ENCODE measurements at places on chromosomes 3 and 15.

- DNase-seq: no peak
These were observed 27.6 kb downstream of the SUCNR1 start for GRCh38 chr3:151900884-151901643.

DNA sequence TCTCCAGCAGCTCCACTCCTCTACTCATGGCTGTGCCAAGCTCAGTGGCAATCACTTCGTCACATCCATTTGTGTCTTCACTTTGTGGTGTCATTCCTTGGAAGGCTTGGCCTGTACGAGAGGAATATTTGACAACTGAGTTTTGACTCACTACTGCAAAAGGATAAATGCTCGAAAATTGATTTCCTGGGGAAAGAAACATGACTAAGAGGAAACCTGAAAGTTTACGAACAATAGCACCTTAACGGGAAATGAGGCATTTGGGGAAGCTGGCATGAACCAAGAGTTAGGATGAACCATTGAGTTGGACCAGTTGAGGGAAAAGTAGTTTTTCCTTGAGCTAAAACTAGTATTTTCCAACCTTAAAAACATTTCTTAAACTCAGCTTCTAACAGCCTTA, 74.2 kb upstream of the ABHD17C start:
- no peak for DNase-seq

- DNase-seq: no peak
These were observed 184.9 kb upstream of the LPP start for GRCh38 chr3:187968883-187969580.

GRCh38 chr3:123388042-123388441, 60.8 kb downstream of the ADCY5 start:
- no peak for DNase-seq

DNA sequence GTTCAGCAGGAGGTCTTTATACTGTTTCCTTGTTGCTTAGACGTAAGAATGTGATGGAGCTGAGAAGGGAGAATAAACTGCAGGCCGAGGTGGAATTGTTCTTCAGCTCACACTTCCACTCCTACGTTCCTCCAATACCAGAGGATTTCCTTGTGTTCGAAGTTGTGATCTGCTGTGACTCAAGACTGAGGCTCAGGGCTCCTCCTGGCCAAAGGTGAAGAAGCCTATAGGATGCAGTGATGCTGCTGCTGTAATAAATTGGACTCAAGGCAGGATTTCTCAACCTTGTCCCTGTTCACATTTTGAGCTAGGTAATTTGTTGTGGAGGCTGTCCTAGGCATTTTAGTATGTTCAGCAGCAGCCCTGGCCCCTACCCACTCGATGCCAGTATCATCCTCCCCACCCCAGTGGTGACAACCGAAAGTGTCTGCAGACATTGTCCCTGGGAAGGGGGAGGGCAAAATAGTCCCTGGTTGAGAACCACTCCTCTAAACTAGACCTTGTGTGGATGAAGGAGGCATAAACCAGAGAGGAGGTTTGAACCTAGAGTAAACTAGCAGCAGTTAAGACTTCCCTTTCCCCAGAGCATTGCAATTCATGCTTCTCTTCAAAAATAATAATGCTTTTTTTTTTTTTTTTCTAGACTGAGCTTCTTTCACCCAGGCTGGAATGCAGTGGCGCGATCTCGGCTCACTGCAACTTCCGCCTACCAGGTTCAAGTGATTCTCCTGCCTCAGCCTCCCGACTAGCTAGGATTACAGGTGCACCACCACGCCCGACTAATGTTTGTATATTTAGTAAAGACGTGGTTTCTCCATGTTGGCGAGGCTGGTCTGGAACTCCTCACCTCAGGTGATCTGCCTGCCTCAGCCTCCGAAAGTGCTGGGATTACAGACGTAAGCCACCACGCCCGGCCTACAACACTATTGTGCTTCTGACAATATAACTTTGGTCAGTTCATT, 11.1 kb downstream of the RAP2B start:
- no peak for DNase-seq
